ENCODE measurements at places on chromosomes 7 and 10.
A peak's percentile ranks its signal among the peaks of the same experiment; 100 is the strongest.

DNA sequence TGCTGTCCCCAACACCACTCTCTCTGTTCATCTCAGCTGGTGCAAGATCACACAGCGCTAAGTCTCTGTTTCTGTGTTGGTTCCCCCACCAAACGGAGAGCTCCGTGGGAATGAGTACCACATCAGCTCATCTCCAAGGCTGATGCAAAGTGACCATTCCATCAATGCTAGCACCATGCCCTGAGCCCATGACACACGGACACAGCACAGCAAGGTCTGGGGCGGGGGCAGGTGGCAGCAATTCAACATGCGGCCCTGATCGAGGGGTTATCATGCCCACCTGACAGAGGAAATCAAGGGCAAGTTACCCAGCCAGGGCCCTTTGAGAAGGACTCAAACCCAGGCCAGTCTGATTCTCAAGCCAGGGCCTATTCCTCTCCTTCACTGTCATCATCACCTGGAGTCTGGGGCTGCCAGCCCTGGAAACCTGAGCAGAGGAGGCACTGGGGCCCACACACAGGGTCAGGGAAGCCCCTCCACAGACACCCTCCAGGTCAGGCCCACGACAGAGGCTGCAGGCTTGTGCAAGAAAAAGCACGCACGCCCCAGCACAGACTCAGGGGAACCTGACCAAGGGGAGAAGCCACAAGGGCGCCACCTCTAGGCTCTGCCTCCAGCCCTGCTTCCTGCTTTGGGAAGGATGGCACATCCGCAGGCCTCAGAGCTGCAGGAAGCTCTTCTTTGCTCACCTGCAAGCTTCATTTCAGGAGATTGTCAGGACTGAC lies 74.8 kb downstream of the GRID1 start:
- no peak for DNase-seq

DNA sequence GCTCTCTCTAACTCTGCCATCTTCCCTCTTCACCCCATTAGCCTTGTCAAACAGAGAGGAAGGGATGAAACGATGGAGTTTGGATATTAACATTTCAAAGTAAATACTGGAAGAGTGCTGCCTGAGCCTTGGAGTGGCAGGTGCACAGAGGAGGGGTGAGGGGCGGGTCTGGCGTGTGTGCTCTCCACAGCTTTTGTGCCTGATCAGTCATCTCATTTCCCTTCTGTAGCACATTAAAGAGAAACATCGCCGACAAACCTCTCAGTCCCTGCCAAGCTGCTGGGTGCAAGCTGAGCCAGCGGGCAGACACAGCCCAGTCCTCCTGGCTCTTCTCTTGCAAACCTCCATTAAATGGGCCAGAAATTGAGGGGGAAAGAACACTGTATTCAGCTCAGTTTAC lies 76.2 kb downstream of the SLIT1 start:
- DNase-seq = no peak

GRCh38 chr10:88848499-88848898 lies 3.1 kb downstream of the ANKRD22 start:
- DNase-seq = peak; percentile 69

DNA sequence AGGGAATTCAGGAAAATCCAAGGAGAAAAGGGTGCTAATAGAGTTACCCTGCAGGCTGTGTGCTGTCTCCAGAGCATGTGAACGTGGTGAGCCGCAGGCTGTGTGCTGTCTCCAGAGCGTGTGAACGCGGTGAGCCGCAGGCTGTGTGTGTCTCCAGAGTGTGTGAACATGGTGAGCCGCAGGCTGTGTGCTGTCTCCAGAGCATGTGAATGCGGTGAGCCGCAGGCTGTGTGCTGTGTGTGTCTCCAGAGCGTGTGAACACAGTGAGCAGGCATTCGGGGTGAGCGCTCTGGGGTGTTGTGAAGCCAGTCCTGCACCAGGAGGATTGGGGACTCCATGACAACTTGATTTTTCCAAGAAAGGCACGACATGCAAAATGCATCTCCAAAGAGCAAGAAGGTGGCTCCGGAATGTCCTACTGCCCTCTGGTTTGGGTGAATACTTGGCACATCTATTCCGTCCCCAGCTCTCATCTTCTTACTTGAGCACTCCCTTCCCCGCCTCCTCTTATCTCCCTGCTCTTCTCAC lies 407.9 kb upstream of the SHH start:
- DNase-seq = no peak

GRCh38 chr10:132094581-132095234 lies 29.0 kb downstream of the JAKMIP3 start:
- no peak for DNase-seq

GRCh38 chr10:7950981-7951847 lies 103.3 kb upstream of the GATA3 start:
- DNase-seq = no peak

DNA sequence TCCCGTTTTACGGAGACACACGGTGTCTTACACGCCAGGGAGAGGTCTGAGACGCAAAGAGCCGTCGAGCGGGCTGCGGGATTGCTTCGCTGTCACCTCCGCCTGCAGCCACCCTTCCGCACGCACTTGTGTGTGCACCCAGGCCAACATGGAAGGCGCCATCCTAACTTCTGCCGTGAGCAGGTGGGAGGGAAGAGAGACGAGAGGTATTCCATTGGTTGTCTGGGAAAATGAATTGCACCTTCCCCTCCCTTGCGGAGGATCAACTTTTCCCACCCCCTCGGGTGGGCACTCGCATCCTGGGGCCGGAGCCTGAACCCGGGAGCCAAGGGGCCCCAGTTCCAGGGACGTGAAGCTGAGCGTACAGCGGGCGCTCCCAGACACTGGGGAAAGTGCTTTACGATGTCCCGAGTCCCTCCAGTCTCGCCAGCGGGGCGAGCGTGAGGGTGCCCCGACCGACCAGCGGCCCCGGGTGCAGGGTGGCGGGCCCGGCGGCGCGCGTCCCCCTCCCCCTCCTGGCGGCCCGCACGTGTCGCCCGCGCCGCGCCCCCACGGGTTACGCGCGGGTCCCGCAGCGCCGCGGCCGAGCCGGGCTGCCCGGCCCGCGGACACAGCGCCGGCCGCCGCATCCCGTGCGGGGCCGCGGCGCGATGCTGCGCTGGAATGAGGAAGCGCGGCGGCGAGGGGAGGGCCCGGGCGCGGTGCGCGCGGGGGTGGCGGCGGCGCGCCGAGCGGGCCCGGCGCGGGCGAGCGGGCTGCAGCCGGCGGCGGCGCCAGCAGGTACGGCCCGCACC lies 984 bp upstream of the IKZF1 start:
- no peak for DNase-seq

DNA sequence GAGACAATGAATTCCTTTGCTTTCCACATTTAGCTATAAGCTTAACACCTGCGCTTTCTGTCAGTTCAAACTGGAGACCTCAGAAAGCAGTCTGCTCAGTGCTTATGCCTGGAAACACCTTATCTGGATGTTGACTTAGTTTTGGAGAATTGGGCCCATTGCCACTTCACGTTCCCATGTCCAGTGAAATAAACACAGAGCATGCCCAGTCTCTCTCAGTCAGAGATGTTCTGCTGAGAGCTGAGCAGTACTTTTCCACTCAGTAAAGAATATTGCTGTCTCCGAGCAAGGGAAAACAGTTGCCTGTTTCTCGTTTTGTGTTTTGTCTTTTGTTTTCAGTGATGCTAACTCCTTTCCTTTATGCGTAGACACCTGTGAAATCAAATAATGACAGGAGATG lies 83.2 kb upstream of the PRR15 start:
- no peak for DNase-seq

DNA sequence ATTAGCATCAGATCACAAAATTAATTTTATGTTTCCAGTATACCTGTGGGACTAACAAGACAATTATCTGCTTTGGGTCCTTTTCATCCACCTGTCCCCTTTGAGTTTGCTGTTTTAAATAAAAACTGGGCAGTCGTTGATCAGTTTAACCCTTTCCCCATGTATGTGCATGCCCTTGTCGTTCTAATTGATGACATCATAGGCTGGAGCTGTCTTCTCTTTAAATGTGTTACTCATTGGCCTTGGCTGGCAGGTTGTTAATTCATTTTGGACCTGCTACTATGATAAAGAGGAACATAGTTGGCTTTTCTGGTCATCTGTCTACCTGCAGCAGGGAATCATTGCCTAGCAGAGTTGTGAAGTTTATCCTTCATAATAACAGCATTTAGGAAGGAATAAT lies 53.8 kb downstream of the TASOR2 start:
- DNase-seq = no peak

- no peak for DNase-seq
These were observed 1.7 kb upstream of the EMX2 start for GRCh38 chr10:117540640-117541404.

DNA sequence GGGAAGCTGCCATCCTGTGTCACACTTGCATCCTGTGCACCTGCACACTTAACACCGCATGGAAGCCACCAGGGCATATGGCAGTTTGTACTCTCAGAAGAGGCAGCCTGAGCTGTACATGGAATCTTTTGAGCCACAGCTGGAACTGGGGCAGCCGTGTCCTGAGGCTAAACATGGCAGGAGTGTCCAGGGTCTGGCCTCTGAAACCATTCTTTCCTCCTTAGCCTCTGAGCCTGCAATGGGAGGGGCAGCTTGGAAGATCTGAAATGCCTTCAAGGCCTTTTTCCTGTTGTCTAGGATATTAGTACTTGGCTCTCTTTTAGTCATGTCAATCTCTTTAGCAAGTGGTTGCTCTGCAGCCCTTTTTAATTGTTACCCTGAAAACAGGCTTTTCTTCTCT lies 16.4 kb downstream of the PLCE1 start:
- DNase-seq = no peak

GRCh38 chr7:27501001-27501400 lies 161.7 kb downstream of the HIBADH start:
- DNase-seq = no peak

DNA sequence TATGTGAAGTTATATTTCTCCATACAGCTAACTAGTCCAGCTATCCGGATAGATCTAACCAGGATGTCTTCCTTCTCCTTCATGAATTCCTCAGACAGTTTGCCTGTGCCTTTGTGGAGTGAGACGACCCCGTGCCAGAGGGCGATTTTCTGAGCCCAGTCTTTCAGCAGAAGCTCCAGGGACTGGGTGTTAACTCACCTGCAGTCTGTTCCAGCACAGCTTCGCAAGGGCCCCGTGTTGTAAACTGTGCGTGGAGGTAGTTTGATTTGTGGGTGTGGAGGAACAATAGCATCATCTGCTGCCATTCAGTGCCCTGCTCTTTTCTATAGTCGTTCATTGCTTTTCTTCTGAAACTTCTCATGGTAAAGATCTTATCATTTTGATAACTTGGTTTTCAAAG lies 103.8 kb downstream of the INPP5A start:
- no peak for DNase-seq

DNA sequence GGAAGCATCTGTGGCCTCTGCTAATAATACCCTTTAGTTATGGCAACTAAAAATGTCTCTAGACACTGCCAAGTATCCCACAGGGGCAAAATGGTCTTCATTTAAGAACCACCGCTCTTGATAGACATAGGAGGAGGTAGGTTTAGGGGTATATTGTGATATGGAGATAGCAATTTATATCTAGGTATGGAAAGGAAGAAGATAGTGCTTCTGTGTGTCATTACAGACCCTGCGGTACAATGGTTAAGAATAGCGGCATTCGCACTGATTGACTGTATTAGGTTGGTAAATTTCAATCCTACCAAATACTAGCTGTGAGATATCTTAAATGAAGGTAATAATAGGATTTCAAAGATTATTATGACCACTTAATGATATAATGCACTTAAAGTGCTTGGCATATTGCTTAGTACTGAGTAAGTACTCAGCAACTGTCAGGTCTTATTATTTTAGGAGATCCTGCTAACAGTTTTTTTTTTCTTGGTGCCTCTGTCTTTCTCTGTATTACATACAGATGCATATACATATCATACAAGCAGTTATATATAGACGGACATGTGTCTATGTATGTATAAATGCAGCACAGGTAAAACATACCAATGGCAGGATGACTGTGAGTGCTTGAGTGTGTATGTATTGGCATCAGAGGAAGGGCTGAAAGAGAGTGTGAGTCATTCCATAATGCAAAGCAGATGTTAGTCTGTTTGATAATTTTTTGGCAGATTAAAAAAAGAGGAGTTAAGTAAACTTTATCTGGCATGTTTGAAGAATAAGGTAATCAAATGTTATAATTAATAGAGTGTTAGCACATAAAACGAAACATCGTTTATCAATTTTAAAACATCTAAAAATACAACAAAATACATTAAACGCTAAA lies 50.0 kb upstream of the ITGB8 start:
- no peak for DNase-seq

DNA sequence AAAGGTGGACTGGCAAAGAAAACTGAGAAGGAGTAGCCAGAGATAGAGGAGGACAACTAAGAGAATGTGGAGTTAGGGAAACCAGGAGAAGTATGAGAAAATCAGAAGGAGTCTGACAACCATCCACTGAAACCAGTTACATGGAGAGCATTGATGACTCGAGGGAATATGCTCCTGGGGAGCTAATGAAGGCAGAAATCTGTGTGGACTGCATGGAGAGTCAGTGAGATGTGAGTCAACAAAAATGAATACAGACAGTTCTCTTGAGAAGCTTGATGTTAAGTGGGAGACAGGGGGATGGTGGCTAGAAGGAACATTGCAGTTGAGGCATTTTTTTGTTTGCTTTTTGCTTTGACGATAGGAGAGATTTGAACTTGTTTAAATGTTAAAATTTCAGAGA lies 34.3 kb upstream of the ZNF32 start:
- no peak for DNase-seq

DNA sequence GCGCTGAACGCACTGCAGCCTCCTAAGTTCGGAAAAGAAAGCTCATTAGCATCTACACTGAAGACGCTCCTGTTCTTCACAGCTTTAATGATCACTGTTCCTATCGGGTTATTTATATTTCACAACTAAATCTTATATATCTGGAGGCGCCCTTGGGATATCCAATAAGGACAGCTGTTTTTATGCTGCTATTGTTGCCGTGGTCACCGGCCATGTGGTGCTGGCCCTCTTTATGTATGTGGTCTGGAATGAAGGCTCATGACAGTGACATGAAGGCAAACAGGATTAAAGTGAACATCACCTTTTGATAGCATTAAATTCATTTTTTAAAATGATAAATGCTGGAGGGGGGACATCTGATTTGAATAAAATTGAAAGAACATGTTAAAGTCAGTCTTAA lies 8.8 kb downstream of the BLVRA start:
- no peak for DNase-seq

GRCh38 chr7:94943134-94943533 lies 35.7 kb downstream of the PPP1R9A start:
- DNase-seq = no peak

DNA sequence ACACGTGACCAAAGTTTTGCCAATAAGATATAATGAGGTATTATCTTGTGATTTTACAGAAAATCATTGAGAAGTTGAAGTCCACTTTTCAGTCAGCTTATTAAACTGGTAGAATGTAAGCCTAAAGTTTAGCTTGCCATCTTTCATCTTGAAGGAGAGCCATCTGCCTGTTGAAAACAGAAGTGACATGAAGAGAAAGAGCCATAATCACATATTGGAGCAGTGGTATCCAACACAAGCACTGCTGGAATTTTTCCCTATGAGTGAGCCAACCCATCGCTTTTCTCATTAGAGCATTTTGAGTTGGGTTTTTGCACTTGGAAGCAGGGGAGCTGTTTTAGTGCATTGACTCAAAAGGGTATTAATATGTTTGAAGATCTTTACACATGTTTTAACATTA lies 117.6 kb upstream of the FERD3L start:
- DNase-seq = no peak
